ENCODE measurements at places on chromosomes 1 and 21. TPM values are rescaled to one million over a fixed set of nuclear protein-coding genes. Genes with fewer than 3 reads are reported as not detected.

CEPT1 gene
- total RNA-seq = 32.9 TPM

OLIG1 gene
- not detected for total RNA-seq

RGSL1 gene
- total RNA-seq = not detected

SYPL2 gene
- 1.6 TPM for total RNA-seq

OR2W3 gene
- 0.25 TPM for total RNA-seq

PRR9 gene
- total RNA-seq = not detected

TENT5C gene
- 16.1 TPM for total RNA-seq

AMY2B gene
- 38.5 TPM for total RNA-seq

BCAN gene
- 1.7 TPM for total RNA-seq

CELA2B gene
- not detected for total RNA-seq

MYOM3 gene
- 0.27 TPM for total RNA-seq

PBX1 gene
- 189 TPM for total RNA-seq

IFNLR1 gene
- total RNA-seq = 1.1 TPM

NMNAT2 gene
- 0.75 TPM for total RNA-seq

MIXL1 gene
- 0.33 TPM for total RNA-seq

SPRR2E gene
- not detected for total RNA-seq

KRTAP21-2 gene
- not detected for total RNA-seq

ZNF648 gene
- total RNA-seq = 0.72 TPM

FAM3B gene
- total RNA-seq = 3.5 TPM

Measured in ovary (tissue), 10 donors.